ENCODE measurements at places on chromosomes 1 and 21.

DNA sequence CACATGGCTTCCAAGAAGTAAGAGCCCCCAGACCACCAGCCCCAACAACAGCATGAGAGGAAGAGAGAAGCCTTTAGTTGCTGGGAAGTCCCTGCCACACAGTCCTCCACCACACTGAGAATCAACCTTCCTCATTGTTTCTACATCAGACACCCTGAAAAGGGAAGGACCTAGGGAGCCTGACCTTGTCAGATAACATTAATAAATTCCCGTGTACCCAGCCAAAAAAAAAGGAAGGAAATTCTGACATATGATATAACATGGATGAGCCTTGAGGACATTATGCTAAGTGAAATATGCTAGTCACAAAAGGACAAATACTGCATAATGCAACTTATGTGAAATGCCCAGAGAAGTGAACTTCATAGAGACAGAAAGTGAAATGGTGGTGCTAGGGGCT lies 65.6 kb upstream of the ARHGAP29 start:
- no peak for DNase-seq

GRCh38 chr1:63718541-63718970 lies 55.3 kb upstream of the ROR1 start:
- no peak for DNase-seq

- peak; percentile 71 for DNase-seq
Observed at GRCh38 chr1:24921938-24922662, 8.0 kb downstream of the RUNX3 start.

GRCh38 chr1:10160907-10161490 lies 49.4 kb upstream of the KIF1B start:
- DNase-seq: no peak

DNA sequence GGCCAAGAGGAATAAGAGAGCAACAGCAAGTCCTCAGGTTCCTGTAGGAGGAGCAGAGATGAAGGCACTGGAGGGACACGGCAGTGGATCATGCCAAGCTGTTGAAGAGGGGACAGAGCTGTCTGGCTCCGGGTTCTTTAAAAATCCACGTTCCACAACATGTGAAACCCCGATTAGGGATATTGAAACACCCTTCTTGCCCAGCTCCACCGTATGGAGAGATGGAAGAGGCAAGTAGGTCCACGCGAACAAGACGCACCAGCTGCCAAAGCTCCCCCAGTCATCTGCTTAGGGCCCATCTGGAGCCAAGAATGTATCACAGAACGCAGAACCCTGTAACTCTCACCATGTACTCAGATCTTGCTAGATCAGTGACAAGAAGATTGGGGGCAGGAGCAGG lies 3.9 kb downstream of the C1orf198 start:
- DNase-seq: no peak

- no peak for DNase-seq
Observed at GRCh38 chr1:109713636-109714035, 1.6 kb downstream of the GSTM5 start.

- DNase-seq: no peak
Observed at GRCh38 chr1:170176772-170177171, 31.0 kb downstream of the NTMT2 start.

DNA sequence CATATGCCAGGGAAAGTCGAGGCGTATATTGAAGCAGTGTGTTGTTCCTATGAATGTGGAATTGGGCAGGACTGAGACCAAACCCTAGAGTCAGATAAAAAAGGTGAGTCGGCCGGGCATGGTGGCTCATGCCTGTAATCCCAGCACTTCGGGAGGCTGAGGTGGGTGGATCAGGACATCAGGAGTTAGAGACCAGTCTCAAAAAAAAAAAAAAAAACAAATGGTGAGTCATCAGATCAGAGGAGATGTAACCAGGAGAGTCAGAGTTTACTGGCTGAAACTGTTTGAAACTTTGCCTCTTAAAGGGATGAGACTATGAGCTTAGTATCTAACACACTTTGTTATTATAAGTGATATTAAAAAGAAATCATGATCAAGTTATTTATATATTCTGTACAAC lies 26.4 kb upstream of the SYCP1 start:
- DNase-seq: no peak

- no peak for DNase-seq
Observed at GRCh38 chr1:234062166-234062565, 157.7 kb downstream of the SLC35F3 start.

DNA sequence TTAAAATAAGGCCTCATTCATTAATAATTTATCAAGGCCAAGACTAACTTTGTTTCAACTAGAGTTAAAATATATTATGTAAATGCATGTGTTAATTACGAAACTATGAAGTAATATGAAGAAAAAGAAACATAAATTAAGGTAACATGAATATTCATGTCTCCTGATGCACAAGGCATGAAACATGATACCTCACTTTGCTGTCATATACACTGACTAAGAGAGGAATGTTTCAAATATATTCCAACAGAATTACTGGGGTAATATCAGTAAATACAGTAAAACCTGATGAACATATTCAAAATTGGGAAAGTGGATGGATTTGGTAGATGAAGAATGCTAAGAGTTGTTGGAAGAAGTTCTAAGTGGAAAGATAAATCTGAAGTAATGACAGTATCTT lies 274.6 kb downstream of the LRRC7 start:
- DNase-seq: no peak

- DNase-seq: peak; percentile 76
Observed at GRCh38 chr1:161763522-161764098, 2.5 kb upstream of the ATF6 start.

- DNase-seq: no peak
Observed at GRCh38 chr1:38029081-38029681, 16.6 kb downstream of the UTP11 start.

DNA sequence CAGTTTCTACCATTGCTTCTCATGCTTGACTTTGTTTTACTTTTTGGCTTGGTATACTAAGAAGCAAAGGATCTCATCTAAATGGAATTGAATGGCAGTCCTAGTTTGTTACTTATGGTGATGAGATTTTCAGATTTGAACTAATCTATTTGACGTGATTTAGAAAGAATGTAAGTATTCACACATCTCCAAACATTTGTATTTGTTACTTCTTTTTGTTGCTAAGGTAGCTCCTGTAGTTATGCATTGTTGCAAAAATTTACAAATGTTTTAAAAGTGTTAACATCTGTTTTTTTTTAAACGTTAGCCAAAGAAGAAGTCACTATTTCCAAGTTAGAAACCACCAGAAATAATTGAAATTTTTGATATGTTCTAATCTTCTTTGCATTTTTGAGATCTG lies 222.5 kb downstream of the RPS6KC1 start:
- no peak for DNase-seq

DNA sequence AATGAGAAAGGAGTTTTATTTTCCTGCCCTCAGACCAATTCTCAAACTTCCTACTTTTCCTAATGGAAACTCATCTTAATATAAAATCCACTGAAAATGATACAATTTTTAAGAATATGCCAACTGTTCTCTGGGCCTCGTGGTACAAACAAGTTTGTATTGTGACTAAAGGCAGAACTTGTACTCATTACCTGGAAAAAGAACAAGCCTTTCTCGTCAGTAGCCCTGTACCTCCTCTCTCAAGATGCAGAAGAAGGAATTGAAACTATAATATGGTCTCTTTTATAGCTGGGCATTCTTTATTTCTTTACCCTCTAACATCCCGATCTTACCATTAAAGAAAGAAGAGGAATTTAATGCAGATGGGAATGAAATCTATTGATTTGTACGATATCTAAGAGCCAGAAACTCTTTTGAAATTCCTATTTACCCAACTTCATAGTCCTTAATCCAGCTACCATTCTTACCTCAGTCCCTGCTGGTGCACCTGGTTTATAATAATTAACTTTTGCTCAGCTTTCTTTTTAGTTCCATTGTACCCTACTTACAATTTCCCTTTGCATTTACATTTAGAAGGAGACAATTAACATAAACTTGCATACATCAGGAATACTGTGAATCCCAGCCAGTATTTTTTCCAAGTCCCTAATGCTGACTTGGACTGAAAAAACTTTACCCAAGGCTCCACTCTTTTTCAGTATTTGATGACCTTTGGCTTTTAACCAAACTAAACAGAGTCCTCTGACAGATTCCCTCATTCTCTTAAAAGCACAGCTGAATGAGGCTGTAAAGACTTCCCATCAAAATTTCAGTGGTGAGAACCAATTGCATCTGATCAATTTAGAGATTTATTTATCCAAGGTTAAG lies 1162.4 kb downstream of the BRINP3 start:
- no peak for DNase-seq

- peak; percentile 46 for DNase-seq
Observed at GRCh38 chr1:211938561-211938997, 96.8 kb downstream of the INTS7 start.

GRCh38 chr1:3654549-3655281 lies 2.4 kb downstream of the TP73 start:
- no peak for DNase-seq

GRCh38 chr1:61853583-61853982 lies 111.3 kb downstream of the PATJ start:
- no peak for DNase-seq

GRCh38 chr1:227883073-227883520 lies 64.6 kb downstream of the WNT9A start:
- no peak for DNase-seq

GRCh38 chr1:2472561-2473177 lies 3.4 kb upstream of the PLCH2 start:
- DNase-seq: no peak

GRCh38 chr1:42689912-42690311 lies 7.7 kb downstream of the YBX1 start:
- no peak for DNase-seq

GRCh38 chr21:42377211-42377950 lies 11.0 kb upstream of the TFF1 start:
- no peak for DNase-seq

GRCh38 chr1:12296016-12296415 lies 66.2 kb downstream of the VPS13D start:
- DNase-seq: no peak

- peak; percentile 47 for DNase-seq
Observed at GRCh38 chr21:43864962-43865539, at the start of gene AGPAT3. Gene AGPAT3, plus strand, starts transcription at chr21:43865223. Its CDS starts 94,459 bp downstream, at chr21:43959682.

GRCh38 chr1:168509875-168510791 lies 33.7 kb downstream of the XCL2 start:
- peak; percentile 34 for DNase-seq

GRCh38 chr1:54517496-54517895 lies 30.5 kb upstream of the ACOT11 start:
- no peak for DNase-seq

GRCh38 chr21:27112186-27112585 lies 145.3 kb upstream of the ADAMTS5 start:
- no peak for DNase-seq

GRCh38 chr21:35154788-35155187 lies 105.7 kb upstream of the RUNX1 start:
- DNase-seq: no peak

GRCh38 chr1:234977875-234978396 lies 150.7 kb downstream of the TOMM20 start:
- peak; percentile 41 for DNase-seq

GRCh38 chr1:101122452-101123166 lies 97.0 kb upstream of the DPH5 start:
- DNase-seq: peak; percentile 54

GRCh38 chr1:101683561-101683960 lies 313.2 kb downstream of the OLFM3 start:
- no peak for DNase-seq

DNA sequence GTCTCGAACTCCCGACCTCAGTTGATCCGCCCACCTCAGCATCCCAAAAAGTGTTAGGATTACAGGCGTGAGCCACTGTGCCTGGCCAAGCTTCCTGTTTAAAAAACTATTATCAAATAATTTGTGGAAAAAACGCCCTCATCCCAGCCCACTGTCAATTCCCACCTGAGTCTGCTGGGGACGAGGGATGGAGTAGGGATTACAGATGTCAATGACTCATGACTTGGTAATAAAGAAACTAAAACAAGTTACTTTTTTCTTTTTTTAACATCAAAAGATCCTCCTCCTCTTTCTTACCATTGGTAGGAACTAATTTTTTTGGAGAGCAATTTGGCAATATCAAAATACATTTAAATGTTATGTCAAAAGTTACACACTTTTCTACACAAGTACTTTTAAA lies 9.7 kb downstream of the CNN3 start:
- DNase-seq: no peak

DNA sequence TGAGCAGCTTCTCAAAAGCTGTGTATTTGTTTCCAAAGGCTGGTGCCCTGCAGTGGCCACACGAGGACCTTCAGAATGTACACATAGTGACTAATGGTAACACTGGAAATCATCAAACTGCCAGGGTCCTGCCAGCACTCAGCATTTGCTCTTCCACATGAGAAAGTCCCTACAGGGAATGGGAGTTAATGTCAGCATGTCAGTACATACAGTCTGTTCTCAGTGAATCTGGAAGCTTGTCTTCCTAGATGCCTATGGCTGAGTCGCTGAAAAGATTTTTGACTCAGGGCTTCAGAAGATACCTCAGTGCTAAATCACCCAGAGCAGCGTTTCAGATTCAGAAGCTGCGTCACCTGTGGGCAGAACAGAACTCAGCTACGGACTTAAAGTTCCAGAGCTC lies 108.2 kb downstream of the CDC7 start:
- DNase-seq: no peak

DNA sequence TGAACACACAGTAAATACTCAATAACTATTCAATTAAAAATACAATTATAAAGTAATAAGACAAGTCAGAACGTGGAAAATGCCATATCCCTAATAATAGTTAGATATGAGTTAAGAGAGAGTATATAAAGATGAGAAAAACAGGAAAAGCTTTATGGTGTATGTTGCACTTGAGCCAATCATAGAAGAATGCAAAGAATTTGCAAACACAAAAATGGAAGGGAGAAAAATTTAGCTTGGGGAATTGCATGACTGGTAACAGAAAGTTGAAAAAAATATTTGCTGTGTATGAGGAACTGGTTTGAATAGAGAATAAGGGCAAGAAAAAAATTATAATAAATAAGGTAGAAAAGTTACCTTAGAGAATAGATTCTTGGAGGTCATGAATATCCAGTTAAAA lies 739.6 kb upstream of the CXADR start:
- DNase-seq: no peak

DNA sequence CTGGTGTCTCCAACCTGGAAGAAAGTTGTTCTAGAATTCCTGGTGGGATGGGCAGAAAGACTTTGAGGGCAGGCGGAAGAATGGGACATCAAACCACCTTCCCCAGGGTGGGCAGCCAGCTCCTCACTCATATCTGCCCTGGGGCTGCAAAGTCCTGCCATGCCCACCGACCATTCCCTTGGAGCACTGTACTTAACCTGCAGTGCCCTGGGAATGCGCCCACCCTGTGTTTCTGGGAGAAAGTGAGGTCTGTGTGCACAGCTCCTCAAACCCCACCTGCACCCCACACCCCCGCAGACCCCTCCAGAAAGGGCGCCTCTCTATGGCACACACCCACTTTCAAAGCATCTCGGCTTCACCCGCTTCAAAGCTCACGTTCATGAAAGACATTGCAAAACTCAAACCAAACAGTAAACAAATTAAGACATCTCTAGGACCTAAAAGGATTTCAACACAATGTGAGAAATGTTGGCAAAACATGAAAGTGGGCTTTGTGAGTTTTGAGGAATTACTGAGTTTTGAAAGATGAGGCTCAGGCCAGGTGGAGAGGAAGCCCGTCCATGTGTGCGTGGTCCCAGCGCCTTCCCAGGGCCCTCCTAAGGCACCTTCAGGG lies 25.1 kb downstream of the KRTAP10-1 start:
- no peak for DNase-seq

GRCh38 chr21:15000081-15000480 lies 64.7 kb downstream of the NRIP1 start:
- no peak for DNase-seq

GRCh38 chr1:204923626-204924012 lies 53.0 kb downstream of the NFASC start:
- DNase-seq: no peak
